NCI-H1105 (cell line): ENCODE measurements at places on chromosomes 13 and 19.

DNA sequence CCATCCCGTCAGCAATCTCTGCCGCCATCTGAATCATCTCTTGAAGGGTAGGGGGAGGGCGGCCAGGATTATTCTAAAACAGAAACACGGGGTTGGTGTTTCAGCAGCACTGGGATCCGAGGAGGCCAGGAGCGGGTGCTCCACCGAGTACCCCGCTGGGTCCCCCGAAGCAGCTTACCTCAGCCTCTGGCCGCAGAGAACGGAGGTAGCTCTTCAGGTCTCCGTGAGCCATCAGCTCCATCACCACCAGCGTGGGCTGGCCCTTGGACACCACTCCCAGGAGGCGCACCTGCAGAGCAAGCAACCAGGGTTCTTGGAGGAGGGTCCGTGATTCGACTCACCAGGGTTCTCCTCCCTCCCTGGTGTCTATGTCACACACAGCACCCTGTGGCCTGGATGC, 53.2 kb downstream of the ZNF557 start:
- DNase-seq, result no peak

- DNase-seq, result no peak
Observed at GRCh38 chr13:32587811-32588170, 1.5 kb downstream of the PDS5B start.

GRCh38 chr19:41577833-41578232, 1.9 kb downstream of the CEACAM21 start:
- DNase-seq, result no peak

- DNase-seq, result no peak
Observed at GRCh38 chr13:39542361-39542760, 60.6 kb downstream of the LHFPL6 start.

GRCh38 chr13:110200276-110200870, 106.6 kb downstream of the COL4A1 start:
- no peak for DNase-seq

GRCh38 chr19:22623841-22624221, 10.3 kb upstream of the ZNF492 start:
- no peak for DNase-seq

- DNase-seq, result no peak
Observed at GRCh38 chr19:2365201-2365970, 5.3 kb downstream of the TMPRSS9 start.

GRCh38 chr13:59745392-59745788, 418.3 kb downstream of the DIAPH3 start:
- DNase-seq, result no peak

- no peak for DNase-seq
Observed at GRCh38 chr13:48220981-48221685, 11.9 kb upstream of the ITM2B start.

DNA sequence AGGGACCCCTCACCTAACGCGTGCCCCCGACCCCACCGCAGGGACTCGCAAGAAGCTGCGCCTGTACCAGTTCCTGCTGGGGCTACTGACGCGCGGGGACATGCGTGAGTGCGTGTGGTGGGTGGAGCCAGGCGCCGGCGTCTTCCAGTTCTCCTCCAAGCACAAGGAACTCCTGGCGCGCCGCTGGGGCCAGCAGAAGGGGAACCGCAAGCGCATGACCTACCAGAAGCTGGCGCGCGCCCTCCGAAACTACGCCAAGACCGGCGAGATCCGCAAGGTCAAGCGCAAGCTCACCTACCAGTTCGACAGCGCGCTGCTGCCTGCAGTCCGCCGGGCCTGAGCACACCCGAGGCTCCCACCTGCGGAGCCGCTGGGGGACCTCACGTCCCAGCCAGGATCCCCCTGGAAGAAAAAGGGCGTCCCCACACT, 4.7 kb upstream of the MYBPC2 start:
- no peak for DNase-seq

GRCh38 chr13:71864986-71865873, 1.8 kb downstream of the DACH1 start:
- DNase-seq, result no peak

DNA sequence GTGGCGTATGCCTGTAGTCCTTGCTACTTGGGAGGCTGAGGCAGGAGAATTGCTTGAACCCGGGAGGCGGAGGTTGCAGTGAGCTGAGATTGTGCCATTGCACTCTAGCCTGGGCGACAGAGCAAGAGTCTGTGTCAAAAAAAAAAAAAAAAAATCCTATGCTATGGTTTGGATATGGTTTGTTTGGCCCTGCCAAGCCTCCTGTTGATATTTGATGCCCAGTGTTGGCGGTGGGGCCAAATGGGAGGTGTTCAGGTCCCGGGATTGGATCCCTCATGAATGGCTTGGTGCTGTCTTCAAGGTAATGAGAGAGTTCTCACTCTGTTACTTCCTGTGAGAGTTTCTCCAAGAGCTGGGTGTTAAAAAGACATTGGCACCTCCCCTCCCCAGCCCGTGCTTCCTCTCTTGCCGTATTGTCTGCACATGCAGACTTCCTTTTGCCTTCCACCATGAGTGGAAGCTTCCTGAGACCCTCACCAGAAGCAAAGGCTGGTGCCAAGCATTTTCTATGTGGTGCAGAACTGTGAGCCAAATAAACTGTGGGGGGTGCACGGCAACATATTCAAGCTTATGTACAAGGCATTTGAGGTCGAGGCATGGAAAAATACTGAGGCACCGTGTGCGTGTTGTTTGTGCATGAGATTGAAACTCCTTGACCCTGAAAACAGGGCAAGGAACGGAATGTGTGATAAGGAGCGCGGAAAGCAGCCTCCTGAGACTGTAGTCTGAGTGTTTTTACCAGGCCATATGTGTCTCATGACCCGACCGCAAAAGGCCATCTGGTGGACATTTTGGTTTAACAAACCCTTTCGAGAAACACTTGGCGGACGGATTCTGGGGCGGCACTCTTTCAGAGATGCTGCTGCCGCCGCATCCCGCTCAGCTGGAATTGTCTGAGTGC, 7.3 kb downstream of the SIGLEC9 start:
- no peak for DNase-seq

DNA sequence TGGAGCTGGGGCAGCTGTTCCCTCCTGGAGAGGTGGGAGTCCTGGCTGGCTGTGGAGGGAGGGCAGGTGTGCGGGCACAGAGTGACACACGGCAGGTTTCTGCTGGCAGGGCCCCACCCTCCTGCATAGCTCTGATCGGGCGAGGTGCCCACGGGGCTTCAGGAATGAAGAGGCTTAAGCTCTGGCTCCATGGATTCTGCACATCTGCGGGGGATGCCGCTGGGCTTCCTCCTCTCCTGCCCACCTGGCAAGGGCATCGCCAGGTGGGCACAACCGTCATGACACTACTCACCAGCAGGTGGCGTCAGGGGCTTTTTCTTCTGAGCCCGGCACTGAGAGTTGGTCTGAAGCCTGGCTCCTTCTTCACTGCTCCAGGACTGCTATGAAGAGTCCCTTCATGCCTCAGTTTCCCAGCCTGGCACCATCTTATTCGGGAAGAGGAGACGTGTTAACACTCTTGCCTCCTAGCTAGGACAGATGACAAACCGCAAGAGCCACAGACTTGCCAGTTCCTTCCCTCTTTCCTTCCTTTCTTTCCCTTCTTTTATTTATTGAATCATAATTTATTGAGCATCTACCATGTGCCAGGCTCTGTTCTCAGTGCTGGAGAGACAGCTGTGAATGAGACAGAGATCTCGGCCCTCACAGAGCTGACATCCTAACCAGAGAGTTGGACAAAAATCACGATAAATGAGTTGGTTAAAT, 15.2 kb upstream of the PAK4 start:
- DNase-seq, result peak; percentile 57

DNA sequence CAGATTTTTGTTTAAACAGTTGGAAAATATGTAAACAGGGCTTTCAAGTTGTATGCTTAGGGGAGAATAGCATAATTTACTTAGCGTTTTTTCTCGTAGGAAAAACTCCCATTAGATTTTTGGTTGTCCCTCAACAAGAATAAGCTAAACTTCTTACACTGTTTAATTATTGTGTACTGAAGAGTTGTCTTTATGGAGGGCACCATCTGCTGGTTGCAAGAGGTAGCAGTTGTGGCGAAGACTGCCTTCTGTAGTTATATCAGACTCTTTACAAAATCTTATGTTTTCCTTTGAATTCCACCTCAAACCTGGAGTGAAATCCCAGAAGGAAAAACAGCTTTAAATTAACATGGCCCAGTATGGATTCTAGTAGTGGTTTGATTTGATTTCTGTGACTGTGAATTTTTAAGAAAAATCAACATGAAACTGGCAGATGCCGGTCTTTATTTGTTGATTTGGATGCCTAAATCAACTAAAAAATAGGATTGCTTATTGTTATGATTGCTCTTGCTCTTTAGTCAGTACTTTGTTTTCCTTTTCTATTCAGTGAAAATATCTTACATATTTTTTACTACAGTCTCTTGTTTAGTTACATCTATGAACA, 53.4 kb downstream of the PDS5B start:
- peak; percentile 8 for DNase-seq

GRCh38 chr13:21522847-21523246, 63.7 kb upstream of the ZDHHC20 start:
- DNase-seq, result no peak

- no peak for DNase-seq
Observed at GRCh38 chr19:41535029-41535622, 40.8 kb upstream of the CEACAM21 start.

DNA sequence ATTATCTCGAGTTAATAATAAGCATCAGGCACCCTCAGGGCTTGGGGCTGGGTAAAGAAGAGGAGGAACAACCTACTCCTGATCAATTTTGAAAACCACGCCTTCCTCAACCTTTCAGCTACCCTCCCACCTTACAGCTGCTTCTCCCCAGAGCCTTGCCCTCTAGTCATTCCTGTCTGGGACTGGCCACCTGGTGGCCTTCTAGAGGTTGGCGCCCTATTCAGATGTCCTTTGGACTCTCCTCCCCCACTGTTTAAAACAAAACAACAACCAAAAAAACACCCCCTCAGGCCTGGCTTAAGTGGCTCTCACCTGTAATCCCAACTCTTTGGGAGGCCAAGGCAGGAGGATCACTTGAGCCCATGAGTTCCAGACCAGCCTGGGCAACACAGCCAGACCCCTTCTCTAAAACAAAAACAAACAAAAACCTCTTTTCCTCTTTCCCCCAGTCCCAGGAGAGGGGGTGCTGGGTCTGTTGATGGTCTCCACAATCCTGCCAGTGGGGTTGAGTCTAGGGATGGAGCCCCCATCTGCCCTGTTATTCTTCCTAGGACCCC, 62.3 kb downstream of the CCDC70 start:
- DNase-seq, result no peak

DNA sequence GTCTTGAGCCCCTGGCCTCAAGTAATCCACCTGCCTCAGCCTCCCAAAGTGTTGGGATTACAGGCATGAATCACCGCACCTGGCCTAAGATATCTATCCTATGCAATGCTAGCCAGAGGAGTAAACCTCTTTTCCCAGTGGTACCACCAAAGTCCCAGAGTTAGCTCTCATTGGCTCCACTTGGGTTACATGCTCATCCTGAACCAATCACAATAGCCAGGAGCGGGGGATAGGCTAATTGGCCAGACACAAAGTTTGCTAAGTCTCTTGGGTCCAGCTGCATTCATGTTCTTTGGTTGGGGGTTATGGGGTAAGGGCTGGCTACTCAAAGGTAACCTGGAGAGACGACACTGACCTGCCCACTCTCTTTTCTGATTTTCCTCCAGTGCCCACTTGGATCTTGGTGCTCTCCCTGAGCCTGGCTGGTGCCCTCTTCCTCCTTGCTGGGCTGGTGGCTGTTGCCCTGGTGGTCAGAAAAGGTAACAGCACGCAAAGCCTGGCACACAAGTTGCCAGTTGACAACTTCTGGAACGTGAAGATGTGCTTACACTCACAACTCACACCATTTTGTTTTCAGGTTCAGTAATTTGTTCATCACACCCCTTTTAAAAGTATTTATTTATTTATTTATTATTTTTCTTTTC, 7.8 kb downstream of the C19orf38 start:
- DNase-seq, result no peak

- no peak for DNase-seq
Observed at GRCh38 chr19:5023128-5023571, 54.2 kb downstream of the KDM4B start.

DNA sequence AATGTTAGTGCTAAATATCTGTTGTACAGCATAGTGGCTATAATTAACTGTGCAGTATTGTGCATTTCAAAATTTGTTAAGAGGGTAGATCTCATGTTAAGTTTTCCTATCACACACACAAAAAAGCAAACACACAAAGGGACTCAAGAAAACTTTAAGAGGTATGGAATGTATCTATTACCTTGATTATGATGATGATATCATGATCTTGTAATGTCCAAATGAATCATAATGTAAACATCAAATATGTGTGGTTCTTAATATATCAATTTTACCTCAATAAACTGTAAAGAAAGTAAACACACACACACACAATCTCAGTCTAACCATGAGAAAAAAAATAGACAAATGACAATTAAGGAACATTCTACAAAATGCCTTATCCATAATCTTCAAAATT, 934.6 kb downstream of the SLITRK1 start:
- DNase-seq, result no peak

DNA sequence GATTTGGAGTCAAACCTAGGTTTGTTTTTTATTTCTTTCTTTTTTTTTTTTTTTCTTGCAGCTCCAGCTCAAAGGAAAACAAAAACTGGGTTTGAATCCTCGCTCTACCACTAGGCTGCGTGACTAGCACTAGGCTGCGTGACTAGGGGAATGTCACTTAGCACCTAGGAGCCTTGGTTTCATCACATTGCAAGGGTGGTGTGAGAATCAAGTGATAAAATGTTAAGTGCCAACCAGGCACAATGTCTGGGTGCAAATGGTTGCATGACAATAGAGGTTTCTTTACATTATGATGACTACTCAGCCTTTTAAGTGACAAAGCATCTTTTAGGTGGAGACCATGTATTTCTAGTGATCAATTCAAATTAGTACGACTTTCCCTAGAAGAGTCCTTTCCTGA, 27.9 kb downstream of the RCBTB2 start:
- no peak for DNase-seq

DNA sequence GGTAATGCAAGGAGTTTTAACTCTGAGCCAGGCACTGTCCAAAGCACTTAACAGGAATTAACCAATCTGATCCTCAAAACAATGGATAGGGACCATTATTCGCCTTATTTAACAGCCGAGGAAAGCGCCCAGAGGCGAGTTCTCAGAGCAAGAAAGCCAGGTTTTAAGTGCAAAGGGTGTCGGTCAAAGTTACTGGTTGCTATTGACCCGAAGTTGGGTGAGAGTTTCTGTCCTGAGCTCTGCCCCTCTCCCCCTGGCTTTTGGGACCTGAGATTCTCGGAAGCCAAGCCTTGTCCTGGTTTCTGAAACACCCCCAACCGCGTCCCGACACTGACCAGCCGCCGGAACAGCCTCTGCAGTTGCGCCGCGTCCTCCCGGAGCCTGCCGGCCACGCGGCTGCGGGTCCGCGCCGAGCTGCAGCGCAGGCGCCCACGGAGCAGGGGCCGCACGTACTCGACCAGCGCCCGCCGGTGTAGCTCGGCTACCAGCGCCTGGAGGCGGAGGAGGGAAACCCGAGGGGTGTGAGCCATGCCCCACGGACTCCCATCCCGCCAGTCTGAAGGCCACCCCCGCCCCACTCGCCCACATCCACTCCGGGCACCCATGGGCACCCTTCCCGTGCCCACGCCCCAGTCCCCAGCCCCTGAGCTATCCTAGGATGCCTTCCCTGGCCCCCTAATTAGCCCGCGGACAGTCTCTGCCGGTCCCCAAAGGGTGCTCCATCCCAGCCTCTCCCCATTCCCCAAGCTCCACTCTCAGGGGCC, 27.8 kb downstream of the EXOC3L2 start:
- DNase-seq, result no peak

- no peak for DNase-seq
Observed at GRCh38 chr19:49807058-49807903, 5.8 kb downstream of the FUZ start.
